ENCODE measurements at places on chromosomes 12 and 14.

DNA sequence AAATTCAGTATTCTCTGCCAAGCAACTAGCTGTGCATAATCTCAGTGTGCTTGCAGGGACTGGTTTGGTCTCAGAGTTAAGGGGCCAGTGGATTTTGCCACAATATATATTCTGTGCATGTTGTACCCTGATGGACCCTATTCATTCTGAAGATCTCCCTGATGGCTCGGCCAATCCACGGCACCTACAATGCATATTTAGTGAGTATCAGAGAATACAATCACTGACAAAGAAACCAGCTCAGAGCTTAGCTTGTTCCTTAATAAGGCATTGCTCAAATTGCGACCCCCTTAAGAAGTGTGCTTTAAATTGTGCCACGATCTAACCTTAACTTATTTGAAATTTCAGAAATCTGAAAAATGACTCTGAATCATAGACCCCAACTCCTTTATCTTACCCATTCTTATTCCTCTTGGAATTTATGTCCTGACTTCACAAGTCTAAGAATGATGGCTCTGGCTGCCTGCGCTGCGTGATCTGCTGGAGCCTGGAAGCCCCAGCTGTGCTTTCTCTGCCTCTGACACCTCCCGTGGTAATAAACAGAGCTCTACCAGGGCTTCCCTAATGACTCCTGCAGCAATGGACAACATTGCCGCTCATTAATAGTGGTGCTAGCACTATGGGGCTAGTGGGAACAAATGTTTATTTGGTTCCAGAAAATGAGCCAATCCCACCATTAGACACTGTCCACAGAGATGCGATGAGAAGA, 9.0 kb upstream of the DCAF4 start:
- DNase-seq: no peak

DNA sequence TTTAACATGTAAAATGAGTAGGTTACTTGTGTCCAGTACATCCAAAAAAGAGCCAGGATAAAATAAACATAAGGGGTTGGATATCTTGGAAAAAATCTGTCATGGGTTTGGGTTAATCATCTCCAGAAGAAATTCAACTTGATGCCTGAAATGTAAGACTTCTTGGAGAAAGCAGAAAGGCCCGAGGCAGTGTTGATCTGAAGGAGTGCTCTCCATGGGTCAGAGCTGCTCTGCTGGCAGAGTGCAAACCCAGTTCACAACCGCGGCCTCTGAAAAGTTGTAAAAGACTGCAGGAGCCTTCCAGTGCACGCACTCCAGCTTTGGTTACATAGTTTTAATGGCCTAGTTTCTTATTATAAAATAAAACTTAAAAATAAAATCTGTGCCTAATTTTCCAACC, 97.3 kb upstream of the ALX1 start:
- DNase-seq: no peak

DNA sequence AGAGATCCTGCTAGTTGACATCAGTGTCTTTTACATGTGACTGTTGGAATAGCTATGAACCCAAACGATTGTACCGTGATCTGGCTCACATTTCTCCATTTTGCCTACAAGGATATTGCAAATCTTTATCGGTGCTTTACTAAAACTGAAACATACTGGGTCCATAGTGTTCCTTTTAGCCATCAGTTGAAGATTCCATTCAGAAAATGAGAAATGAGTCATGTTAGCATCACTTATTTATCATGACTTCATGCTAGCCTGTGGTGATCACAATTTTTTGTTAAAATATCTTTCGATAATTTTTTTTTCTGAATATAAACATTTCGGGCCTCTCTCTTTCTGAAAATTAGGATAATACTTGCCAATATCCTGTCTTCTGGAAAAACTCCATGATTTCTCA, 210.3 kb downstream of the EGLN3 start:
- no peak for DNase-seq

DNA sequence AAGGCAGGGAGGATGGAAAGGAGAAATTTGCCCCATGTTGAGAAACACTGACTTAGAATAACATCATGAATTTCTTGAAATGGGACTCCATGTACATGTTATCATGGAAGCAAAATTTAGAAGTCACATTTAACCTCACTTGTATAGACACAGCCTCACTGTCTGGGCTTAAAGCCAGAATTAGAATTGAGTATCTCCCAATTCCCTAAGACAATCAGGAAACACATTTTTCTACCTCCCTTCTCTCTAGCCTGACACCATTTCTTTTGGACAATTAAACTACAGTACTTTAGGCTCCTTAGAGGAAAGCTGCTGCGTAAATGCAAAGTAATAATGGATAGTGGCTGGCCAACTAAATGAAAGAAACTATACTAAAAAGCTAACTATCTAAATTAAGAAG, 795.5 kb downstream of the C12orf50 start:
- DNase-seq: no peak

All from activated CD4-positive, CD25-positive, alpha-beta regulatory T cell (primary cell).